Stimulated activated CD4-positive, alpha-beta T cell treated with anti-CD3 and anti-CD28 coated beads, Interleukin-4, amount 100 ng/mL, for 48 hours (primary cell): ENCODE measurements at places on chromosomes 2 and 18.

- no peak for DNase-seq
Measured at GRCh38 chr2:134154246-134154645, 99.6 kb upstream of the MGAT5 start.

- DNase-seq = no peak
Measured at GRCh38 chr2:111659361-111660333, 224.3 kb downstream of the ANAPC1 start.

DNA sequence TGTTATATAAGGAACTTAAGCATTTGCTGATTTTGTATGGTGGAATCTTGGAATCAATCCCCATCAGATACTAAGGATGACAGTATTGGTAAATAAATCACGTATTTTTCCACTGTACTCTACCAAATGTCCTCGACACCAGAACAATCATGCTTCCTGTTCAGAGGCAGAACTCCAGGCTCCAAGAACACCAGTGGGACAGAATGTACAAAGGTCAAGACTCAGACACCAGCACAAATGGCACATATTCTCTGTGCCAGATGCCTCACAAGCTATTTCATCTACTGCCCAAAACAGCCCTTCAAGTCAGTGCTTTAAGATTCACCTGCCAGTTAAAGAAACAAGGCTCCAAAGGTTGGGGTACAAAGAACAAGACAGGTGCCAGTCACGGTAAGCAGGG is 420.5 kb downstream of the STK39 start:
- DNase-seq = no peak

DNA sequence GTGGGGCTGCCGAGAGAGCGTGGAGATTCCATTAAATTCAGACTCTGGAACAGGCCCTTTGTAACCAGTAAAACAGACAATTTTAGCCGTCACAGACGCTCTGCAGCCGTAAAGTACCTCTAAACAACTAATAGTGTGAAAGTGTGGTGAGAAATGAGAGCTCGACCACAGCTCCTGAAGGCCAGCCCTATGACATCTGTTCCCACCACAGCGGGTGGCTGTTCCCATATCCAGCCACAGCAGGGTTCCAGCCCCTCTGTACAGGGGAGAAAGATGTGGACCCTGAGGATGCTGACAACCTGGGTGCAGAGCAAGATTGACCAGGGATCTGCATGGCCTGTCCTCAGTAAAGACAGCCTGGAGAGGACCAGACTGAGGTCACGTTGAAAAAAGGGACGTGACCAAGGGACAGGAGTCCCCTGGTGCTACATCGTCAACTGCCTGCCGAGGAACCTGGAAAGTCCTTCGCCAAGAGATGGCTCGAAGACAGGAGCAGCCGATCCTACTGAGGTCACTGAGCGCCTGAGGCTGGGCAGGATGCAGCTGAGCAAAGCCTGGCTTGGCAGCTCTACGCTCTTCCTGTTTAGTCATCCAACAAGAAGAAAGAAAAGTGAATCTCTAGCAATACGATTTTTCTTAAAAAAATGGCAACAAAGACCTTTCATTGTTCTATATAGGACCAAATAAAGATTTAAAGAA is 831.7 kb downstream of the RNF144A start:
- DNase-seq = no peak

DNA sequence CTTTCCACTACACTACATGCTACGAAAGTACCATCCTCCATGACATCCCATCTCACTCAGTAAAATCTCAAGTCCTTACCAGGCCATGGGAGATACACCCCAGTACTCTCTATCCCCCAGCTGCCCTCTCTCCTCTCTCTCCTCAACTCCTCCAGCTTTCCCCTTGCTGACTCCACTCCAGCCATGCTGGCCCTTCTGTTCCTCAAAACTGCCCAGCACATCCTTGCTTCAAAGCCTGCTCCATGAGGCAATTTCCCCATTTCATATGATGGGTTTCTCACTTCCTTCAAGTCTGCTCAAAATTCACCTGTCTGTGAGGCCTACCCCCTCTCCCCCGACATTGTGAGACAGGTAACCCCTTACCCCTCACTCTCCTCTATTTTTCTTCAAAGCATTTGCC is 8.6 kb downstream of the CHN1 start:
- DNase-seq = no peak
